ENCODE measurements at places on chromosomes 4 and X.

DNA sequence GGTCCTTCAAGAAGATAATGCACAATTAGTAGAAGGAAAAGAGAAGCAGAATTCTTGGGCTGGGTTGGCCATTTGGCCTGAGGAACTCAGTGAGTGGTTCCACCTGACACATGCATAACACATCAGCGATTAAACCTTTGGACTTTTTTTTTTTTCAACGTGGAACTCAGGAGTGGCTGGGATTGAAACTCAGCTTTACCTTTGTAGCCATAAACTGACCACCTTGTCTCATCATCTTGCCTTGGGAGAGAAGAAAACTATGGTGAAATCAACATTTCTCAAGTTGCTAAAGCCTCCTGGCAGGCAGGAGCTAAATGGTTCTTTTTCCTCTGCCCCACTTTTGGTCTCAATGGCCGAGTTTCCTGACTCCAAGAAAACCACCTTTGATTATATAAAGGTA lies 16.3 kb downstream of the PTTG2 start:
- DNase-seq: no peak

GRCh38 chr4:138890891-138891570 lies 124.5 kb upstream of the NOCT start:
- DNase-seq: no peak

- peak; percentile 85 for DNase-seq
Observed at GRCh38 chrX:1453395-1453783, 680 bp upstream of the ASMTL start.

DNA sequence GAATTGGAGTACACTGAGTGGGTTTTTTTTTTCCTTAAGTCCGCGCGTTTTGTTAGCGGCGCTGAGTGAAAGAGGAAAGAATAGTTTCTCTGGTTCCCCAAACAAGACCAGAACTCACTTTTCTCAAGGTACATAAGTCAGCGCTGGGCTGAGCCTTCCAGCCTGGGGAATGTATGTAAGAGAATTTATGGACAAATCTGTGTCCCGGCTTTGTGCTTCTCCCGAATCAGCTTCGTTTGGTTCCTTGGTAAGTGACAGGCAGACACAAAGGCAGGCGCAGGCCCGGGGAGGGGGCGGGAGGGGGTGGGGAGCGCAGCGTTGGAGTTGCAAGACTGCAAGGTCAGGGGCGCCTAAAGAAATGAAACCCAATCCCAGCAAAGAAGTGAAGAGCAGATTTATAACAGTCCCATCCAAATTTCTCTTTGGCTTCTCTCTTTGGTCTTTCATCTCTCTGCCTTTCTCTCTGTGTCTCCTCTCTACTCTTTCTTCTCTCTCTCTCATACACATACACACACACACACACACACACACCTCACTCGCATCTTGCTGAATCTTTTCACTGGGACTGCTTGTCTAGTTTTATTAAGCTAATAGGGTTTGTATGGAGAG lies 981 bp downstream of the TET2 start:
- peak; percentile 43 for DNase-seq

DNA sequence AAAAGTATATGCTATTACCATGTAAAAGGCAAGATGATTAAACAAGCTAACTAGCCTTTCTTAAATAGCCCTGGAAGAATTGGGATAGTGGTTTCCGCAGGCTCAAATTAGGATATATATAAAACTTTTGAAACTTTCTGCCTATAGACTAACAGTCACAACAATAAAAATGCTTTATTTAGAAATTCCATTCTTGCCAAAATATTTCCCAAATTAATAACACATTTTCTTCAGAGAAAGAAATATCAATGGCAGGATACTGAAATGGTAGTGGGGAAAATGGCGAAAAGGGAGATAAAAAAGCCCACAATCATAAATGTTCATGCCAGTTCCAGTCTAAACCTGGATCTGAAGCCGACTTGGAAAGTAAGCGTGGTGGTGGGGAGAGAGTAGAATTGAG lies 56.0 kb downstream of the MAD2L1 start:
- no peak for DNase-seq

GRCh38 chrX:3479026-3479425 lies 132.6 kb upstream of the MXRA5 start:
- DNase-seq: no peak

Measured in CD4-positive, alpha-beta T cell treated with Interleukin-17A for 1 hour (primary cell).